Stimulated activated CD8-positive, alpha-beta memory T cell treated with anti-CD3 and anti-CD28 coated beads, Interleukin-12 subunit alpha, Interleukin-12 subunit beta, amount 100 ng/mL, for 4 hours (primary cell): ENCODE measurements at places on chromosomes 12 and 14.

DNA sequence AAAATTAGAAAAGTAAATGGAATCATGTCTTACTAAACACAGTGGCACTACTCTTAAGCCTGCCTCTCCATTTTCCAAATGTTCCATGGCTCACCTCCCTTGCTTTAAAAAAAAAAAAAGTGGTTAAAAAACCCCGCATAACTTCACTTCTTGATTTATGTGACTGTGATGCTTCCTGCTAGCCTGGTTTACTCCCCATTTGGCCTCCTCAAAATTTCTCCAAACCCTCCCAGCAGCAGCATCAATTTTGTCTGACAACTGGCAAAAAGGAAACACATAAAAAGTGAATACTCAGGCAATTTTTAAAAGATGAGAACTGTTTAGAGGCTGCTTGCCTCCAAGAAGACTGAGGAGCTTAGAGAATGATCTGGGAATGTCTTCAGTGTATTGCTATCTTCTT lies 17.8 kb upstream of the EGLN3 start:
- no peak for DNase-seq

DNA sequence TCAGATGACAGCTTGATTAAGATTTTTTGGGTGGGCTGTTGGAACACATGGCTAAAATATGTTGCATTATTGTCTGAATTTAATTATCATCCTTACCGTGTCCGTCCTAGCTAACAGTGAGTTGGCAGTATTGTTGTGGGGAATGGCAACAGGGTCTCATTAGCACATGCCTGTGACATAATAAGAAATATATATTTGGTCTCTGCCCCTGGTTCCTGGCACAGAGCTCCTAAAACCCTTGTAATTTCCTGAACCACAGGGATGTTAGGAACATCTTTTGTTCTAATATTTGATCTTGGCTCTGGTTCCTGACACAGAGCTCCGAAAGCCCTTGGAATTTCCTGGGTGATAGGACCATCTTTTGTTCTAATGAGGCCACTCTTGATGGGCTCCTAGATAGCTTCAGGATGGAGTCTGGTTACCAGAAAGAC lies 76.0 kb downstream of the SYNE2 start:
- no peak for DNase-seq

DNA sequence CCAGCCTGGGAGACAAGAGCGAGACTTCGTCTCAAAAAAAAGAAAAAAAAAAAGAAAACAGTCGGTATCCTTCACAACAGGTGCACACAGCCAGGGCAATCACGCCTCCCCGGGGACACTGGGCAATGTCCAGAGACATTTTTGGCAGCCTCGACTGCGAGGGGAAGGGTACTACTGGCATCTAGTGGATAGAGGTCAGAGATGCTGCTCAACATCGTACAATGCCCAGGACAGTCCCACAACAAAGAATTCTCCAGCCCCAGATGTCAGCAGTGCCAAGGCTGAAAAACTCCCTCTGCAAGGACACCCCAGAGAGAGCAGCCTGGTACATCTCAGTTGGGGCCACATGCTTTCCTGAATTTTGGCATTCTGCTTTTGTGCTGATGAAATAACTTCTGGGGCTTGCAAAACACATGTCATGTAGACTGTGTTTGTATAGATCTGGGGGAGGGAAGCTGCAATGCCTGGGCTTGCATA lies 21.5 kb downstream of the ALDH2 start:
- no peak for DNase-seq

DNA sequence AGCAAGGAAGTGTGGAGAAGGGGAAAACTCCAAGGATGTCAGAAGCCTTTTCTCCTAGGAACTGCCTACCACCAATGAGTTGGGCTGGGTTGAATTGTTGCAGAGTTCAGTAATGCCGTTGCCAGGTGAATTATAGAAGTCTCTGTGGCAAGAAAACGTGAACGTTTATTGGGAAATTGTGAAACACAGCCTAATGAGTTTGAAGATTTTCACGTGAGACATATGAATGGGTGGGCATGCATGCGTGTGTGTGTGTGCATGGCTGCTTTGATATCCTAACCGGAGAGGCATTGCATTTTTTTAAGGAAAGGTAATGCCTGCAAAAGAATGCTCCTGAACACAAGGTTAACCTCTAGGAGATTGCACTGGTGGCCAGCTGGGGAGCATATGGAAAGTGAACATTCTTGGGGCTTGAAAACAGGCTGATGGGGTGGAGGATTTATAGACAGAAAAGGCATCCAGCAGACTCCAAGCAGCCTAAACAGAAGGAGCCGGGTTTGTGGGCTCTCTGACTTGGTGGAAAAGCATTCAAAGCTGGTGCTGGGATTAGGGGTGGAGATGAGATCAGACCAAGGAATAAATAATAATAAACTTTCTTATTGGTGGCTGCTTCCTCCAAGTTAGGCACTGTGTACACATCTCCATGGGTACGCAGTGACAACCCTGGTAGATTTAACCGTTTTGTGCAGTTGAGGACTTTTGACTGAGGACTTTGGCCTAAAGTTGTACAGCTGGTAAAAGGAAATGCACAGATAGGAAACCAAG lies 67.8 kb downstream of the NTF3 start:
- DNase-seq = no peak

GRCh38 chr14:89765346-89765745 lies 189.2 kb downstream of the EFCAB11 start:
- no peak for DNase-seq
